Kidney epithelial cell (primary cell): ENCODE measurements at places on chromosomes 13 and 19.

GRCh38 chr13:101512650-101513049 is 60.2 kb downstream of the ITGBL1 start:
- DNase-seq = no peak

- DNase-seq = no peak
Observed at GRCh38 chr19:31164791-31165251, 184.4 kb downstream of the TSHZ3 start.

DNA sequence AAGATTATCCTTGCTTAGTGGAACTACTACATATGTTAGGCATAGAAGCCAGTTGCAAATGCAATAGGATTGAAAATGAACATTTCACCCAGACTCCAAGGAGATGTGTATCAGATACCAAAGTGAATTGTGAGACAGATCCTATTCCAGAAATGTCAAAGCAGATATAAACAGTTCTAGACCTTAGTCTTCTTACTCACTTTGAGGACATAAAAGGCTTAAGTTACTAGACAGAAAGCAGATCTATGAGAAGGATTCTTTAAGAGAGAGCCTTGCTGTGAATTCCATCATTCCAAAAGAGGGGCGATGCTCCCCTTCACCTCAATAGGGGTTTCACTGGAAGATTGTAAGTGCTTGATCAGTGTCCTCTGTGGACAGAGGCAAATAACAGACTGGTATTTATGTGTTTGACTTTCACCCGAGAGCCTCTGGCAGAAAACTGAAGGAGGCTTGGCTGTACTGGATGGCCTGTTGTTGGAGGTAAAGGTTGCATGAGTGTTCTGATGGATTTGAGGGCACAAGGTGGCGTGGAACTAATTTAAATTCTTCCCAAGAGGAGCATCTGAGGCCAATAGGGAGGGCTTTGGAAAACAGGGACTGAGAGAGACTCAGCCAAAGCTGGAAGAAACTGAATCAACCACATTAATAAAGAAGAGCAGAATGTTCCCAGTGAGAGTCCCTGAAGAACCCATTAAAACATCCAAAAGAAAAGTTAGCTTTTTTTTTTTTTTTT is 194.8 kb downstream of the DCLK1 start:
- DNase-seq = no peak

DNA sequence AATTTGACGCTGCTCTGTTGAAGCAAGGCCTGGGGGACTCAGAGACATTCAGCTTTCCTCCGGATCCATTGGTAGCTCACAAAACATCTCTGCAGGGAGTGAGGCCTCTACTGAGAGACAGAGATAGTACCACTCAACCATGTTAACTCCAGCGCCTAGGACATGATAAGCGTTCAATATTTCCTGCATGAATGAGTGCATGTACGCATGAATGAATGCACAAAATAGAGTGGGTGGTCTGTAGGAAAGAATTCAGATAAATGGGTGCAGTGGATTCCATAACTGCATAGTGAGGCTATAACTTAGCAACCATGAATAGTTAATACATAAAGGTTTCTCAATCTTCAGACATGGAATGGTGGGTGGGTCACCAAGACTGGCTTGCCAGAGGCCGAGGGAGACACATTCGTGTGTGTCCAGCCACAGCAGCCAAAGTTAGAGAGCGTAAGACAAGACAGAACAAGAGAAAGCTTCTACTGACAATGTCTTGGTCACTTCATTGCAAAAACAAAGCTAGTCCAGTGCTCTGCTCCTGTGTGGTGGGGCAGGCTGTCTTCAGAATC is 36.3 kb upstream of the RCBTB2 start:
- no peak for DNase-seq

- DNase-seq = no peak
Observed at GRCh38 chr19:4705413-4706131, 18.1 kb downstream of the DPP9 start.
